ENCODE measurements at places on chromosomes 5 and 9.
A peak's percentile ranks its signal among the peaks of the same experiment; 100 is the strongest.

DNA sequence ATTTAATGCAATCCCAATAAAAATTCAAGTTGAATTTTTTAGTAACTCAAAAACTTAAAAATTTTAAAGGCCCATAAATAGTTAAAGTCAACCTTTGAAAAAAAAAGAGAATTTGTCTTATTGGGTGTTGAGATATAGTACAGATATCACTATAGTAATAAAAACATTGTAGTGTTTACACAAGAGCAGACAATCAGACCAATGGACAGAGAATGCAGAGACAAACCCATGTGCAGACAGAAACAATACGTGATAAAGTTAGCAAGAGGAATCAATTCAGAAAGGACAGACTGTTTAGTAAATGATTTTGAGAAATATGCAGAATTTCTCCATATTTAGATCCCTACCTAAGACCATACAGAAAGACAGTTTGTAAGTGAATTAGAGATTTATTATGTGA is 33.9 kb downstream of the GOLGA1 start:
- no peaks in the 10 kb centered on the region for H3K36me3 ChIP-seq
- H3K4me1 ChIP-seq: no peaks in the 10 kb centered on the region
- H3K27ac ChIP-seq: no peak overlapping the region
- DNase-seq: no peak
- no peaks in the 10 kb centered on the region for H3K27me3 ChIP-seq

- no peak overlapping the region for H3K4me3 ChIP-seq
- DNase-seq: no peak
- no peaks in the 10 kb centered on the region for H3K27me3 ChIP-seq
- no peaks in the 10 kb centered on the region for H3K36me3 ChIP-seq
These were observed 316.7 kb upstream of the CDH12 start for GRCh38 chr5:23169660-23170416.

GRCh38 chr9:108002371-108002956 is 512.9 kb upstream of the KLF4 start:
- DNase-seq: peak; percentile 35
- H3K27ac ChIP-seq: peak overlapping the region; percentile 50
- H3K36me3 ChIP-seq: no peaks in the 10 kb centered on the region

DNA sequence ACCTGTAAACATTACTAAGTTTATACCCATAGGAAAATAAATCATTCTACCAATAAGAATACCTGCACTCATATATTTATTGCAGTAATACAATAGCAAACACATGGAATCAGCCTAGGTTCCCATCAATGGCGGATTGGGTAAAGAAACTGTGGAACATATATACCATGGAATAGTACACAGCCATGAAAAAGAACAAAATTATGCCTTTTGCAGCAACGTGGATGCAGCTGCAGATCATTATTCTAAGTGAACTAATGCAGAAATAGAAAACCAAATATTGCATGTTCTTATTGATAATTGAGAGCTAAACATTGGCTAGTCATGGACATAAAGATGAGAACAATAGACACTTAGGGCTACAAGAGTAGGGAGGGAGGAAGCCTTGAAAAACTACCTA is 667.4 kb upstream of the WWC1 start:
- H3K4me3 ChIP-seq: no peak overlapping the region
- no peak for DNase-seq
- no peak overlapping the region for H3K27ac ChIP-seq
- no peaks in the 10 kb centered on the region for H3K4me1 ChIP-seq

DNA sequence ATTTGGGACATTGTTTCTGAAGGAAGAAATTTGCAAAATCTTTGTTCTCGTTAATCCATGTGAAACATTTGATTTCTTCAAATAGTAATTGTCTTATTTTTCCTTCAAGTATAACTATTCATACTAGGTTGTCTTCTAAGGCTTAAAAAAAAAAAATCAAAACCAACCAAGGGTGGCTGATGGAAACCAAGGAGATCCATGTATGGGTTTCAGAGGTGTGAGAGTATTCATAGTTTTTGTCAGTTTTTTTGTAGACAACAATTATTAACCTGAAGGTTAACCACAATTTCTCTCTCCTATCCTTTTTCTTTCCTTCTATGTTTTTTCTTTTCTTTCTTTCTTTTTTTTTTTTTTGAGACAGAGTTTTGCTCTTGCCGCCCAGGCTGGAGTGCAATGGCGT is 35.4 kb downstream of the KDM4C start:
- no peaks in the 10 kb centered on the region for H3K4me1 ChIP-seq
- no peaks in the 10 kb centered on the region for H3K36me3 ChIP-seq
- no peak overlapping the region for H3K4me3 ChIP-seq
- no peak for DNase-seq
- H3K27ac ChIP-seq: no peak overlapping the region

- H3K27ac ChIP-seq: no peak overlapping the region
- H3K36me3 ChIP-seq: no peaks in the 10 kb centered on the region
- no peak for DNase-seq
- H3K4me3 ChIP-seq: no peak overlapping the region
- no peaks in the 10 kb centered on the region for H3K27me3 ChIP-seq
These were observed 2.8 kb downstream of the CAMK2A start for GRCh38 chr5:150286820-150287219.

DNA sequence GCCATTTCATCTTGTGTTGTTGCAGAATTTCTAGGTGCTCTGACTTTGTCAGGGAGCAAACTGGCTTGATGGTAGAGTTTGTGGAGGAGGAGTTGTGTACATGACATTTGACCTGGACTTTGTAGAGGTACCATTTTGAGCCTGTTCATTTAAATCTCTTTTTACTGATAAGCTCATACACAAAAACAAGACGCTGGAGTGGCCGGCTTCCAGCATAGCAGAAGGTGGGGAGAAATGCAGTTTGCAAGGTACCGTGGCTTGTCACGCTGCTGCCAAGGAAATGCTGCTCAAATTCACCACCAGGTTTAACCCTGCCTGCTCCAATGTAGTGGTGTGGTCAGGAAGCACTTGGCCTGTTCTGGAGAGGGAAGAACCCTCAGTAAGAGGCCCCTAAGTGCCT is 18.9 kb upstream of the IQGAP2 start:
- no peak overlapping the region for H3K4me3 ChIP-seq
- no peaks in the 10 kb centered on the region for H3K36me3 ChIP-seq
- H3K27me3 ChIP-seq: no peaks in the 10 kb centered on the region
- no peaks in the 10 kb centered on the region for H3K4me1 ChIP-seq
- H3K27ac ChIP-seq: no peak overlapping the region
- no peak for DNase-seq

- no peak overlapping the region for H3K27ac ChIP-seq
- no peak for DNase-seq
- H3K27me3 ChIP-seq: no peaks in the 10 kb centered on the region
- peaks cover 5% of the 10 kb centered on the region for H3K4me1 ChIP-seq
- H3K4me3 ChIP-seq: no peak overlapping the region
- no peaks in the 10 kb centered on the region for H3K36me3 ChIP-seq
These were observed 154.4 kb downstream of the AUH start for GRCh38 chr9:91207397-91207728.

- DNase-seq: no peak
- peaks cover 16% of the 10 kb centered on the region for H3K4me1 ChIP-seq
- no peaks in the 10 kb centered on the region for H3K27me3 ChIP-seq
- no peaks in the 10 kb centered on the region for H3K36me3 ChIP-seq
- H3K4me3 ChIP-seq: no peak overlapping the region
These were observed 134.1 kb downstream of the RGS3 start for GRCh38 chr9:113597390-113598241.
